ENCODE measurements at places on chromosomes 12 and 14. TPM values are rescaled to one million over a fixed set of nuclear protein-coding genes. Genes with fewer than 3 reads are reported as not detected.

- no peak for DNase-seq
These were observed 48.8 kb upstream of the PAPLN start for GRCh38 chr14:73188501-73188911.

DNA sequence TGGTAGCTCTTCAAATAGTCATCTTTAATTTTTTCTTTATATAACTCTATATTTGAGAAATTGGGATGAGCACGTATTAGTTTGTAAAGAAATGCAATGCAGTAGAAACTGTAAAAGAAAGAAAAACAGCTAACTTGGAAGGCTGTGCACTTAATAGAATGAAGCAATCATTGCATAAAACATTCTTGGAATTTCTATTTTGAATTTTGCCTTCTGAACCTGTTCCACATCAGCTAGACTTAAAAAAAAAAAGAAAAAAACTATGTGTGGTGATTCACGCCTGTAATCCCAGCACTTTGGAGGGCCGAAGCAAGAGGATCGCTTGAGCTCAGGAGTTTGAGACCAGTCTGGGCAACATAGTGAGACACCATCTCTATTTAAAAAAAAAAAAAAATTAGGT lies 29.4 kb downstream of the SCN8A start:
- DNase-seq: no peak

DNA sequence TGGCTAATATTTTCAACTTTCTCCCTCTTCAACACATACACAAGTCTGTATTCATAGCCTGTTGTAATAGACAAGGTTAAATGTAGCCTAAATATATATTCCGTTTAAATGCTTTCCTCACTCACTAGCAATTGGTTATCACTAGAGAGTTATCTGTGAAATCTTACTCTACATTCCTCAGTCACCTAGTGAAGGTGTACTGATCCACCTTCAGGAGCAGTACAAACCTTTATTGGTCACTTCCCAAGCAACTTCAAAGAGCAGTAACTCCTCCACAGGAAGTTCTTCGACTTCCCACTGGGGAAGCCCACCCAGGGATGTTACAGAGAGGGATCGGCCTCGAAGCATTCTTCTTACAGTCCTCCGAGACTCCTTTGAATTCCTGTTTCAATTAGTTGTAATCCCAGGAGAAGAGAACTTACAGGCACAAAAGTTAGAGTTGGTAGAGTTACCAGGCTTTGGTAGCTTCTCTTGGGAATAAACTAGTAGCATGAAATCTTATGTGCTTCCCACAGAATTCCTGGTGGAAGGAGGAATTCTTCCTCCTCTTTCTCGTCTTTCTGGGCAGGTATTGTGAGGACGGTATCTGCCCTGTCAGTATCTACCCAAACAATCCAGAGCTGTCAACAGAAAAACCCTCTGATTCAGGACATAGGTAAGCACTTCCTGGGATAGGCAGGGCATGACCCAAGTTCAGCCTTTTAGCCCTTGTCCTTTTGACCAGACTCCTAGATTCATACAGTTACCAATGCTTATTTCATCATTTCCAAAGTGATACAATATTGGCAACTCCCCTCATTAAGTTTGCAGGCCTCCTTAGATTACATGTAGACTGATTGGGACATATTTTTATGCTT lies at the start of gene GYS2:
Gene GYS2, minus strand, starts transcription at position 603 of the 857 bp plus-strand sequence. Its CDS starts 255 bp downstream, at position 348.
- no peak for DNase-seq

DNA sequence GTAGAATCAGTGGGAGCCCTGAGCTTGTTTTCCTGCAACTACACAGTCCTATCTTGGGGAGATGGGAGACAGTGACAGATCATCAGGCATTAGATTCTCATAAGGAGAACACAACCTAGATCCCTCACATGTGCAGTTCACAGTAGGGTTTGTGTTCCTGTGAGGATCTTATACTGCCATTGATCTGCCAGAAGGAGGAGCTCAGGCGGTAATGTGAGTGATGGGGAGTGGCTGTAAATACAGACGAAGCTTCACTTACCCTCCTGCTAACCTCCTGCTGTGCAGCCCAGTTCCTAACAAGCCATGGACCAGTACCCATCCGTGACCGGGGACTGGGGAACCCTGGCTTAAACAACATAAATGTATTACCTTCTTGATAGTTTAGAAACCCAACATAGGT lies 1034.1 kb downstream of the BCL11B start:
- no peak for DNase-seq

GRCh38 chr14:21197418-21198205 lies 41.7 kb upstream of the OR5AU1 start:
- no peak for DNase-seq

DNA sequence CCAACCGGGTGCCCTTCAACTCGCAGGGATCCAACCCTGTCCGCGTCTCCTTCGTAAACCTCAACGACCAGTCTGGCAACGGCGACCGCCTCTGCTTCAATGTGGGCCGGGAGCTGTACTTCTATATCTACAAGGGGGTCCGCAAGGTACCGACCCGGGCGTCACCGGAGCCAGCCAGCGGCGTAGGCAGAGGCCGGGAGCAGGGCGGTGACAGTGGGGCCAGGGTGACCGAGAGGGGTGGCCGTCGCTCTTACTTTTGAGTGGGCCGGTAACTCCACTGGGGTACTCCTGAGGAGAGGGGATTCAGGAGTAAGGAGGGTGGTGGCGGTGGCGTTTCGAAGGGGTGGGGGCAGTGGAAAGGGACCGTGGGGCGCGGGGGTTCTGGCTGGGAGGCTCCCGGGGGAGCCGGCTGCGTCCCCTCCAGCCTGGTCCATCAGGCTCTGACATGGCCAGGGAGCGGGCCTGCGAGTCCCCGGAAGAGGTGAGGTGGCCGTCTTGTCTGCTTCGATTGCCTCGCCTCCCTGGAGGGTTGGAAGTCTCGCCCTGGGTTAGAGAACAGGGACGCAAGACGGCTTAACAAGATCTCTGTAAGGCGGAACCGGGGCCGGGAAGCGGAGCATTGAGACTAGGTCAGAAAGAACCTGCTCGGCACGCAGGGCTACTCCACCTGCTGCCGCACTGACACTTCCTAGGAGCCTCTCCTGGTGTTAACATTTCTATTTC lies 491 bp downstream of the WDR20 start:
- peak; percentile 45 for DNase-seq

GRCh38 chr12:115261691-115262398 lies 577.9 kb upstream of the TBX3 start:
- DNase-seq: no peak

DNA sequence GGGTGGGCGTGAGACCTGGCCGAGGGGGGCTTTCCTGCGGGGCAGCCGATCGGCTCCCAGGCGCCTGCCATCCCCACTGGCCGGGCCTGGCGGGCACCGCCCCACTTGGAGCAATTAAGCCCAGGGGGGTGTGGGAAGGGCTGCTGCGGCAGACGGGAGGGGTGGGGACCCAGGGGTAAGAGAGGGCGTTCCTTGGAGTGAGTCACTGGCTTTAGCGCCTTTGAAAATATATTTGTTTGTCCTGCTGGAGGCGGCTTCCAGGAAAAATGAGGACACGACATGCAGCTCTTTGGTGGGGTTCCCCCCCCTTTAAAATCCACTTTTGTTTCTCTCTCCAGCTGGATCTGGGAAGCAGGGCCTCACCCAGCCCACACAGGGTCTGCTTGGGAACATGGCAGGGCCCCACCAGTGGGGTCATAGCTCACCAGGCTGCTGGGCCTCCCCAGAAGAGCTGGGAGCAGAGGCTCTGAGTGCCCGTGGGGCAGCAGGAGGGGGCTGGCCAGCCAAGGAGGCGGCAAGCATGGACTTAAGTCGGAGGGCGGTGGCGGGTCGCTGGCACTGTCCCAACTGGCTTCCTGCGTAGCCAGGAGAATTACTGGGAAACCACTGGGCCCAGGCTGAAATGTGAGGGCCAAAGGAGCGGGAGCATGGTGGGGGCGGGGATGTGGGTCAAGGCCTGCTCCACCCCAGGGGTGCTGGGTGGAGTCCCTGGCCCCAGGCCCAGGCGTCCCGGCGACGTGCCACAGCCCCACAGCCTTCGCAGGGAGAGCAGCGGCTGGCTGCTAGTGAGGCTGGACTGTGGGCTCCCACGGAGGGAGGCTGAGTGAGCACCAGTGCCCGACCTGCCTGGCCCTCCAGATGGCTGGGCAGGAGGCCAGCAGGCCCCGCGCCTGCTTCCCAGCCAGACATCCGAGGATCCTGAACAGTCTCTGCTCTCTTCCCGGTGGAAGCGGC lies 128.0 kb downstream of the RFLNA start:
- peak; percentile 95 for DNase-seq

DNA sequence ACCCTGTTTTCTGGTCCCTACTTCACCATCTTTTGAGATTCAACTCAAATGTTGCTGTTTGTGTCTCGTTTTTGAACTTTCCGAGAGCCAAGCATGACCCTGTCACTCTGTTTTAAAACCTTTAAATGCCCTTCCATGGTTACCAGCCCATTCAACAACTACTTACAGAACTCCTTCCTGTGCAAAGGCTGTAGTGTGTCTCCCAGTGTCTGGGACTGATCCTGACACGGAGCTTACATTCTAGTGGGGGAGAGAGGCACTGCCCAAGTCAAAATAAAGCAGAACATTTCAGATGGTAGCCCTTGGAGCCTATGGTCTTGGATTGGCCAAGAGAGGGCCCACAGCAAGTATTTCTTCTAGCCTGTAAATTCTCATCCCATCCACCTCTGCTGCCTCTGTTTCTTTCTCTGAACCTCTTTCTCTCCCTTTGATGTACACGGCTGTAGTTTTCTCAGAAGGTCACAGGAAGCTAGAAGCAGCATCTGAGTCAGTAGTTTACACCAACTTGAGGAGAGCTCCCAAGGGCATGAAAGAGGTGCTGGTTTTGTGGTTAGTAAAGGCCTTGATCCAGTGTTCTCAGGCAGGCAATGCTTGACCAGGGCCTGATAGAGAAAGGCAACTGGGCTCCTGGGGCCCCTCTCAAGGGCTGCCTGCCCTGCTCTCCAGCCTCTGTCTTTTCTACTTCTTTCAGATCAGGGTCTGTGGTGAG lies 42.3 kb upstream of the SLC24A4 start:
- no peak for DNase-seq

DNA sequence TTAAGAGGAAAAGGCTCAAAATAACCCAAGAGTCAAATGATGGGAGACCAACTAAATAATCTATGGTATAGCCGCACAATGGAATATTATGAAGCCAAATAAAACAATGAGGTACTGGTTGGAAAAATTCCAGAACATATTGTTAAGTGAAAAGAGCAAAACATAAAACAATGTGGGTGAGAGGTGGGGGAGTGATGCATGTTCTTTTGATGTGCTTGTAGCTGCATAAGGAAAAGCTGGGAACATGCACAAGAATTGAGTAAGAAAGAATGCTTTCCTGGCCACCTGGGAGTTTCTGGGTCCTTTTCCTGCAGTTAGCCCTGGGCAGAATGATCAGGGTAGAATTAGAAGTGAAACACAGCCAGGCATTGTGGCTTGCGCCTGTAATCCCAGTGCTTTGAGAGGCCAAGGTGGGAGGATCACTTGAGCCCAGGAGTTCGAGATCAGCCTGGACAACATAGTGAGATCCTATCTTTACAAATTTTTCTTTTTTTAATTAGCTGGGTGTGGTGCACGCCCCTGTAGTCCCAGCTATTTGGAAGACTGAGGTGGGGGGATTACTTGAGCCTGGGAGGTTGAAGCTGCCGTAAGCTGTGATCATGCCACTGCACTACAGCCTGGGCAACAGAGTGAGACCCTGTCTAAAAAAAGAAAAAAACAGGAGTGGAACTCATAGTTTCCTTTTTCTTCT lies 7.9 kb downstream of the ABCB9 start:
- no peak for DNase-seq

The DAO gene
- total RNA-seq: not detected

The CACNB3 gene
- 9.6 TPM for total RNA-seq

The LRRC10 gene
- not detected for total RNA-seq
